Activated T-cell treated with anti-CD3 and anti-CD28 coated beads, Interleukin-2, amount 50 U/mL, for 48 hours (primary cell): ENCODE measurements at places on chromosomes 7 and 10.

GRCh38 chr7:338295-339061 lies 48.5 kb downstream of the FOXL3 start:
- DNase-seq = no peak

- DNase-seq = no peak
Observed at GRCh38 chr10:79260811-79261740, 86.2 kb upstream of the PPIF start.

DNA sequence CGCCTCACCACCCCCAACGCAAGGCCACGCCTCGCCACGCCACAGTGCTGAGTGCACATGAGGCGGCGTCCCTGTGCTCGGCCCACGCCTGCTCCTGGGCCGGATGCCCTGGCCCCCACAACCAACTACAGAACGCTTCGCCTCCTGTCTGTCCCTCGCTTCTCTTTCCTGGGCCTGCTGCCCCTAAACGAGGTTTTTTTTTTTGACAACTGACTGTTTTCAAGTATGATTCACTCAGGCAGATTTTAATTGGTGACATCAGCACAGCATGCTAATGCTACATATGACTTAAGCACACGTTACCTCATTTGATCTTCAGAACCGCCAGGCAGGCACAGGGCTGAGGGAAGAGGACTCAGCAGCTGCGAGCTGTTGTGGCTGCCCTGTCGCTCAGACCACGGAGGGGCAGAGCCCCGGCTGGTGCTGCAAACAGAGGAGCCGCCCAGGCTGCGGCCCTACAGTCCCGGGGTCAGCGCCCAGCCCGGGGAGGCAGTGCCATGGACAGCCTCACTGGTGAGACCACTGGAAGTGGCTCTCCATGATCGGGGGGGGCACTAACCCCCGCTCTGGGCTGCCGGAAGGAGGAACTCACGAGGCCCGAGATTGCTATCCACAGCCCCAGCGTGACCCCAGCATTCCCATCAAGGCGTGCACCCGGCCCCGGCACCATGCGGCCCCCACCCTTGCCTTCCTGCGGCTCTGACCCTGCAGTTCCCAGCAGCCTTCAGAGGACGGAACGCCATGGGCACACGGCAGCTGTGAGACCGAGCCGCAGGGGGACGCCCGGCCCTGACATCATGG lies 212.8 kb downstream of the MAD1L1 start:
- DNase-seq = peak; percentile 57

GRCh38 chr10:2949948-2950354 lies 117.4 kb upstream of the PFKP start:
- peak; percentile 69 for DNase-seq

GRCh38 chr10:130105724-130106123 lies 4.9 kb downstream of the C10orf143 start:
- DNase-seq = no peak
